ENCODE measurements at places on chromosomes 16 and 17.

GRCh38 chr17:59830007-59830630 lies 62.6 kb downstream of the TUBD1 start:
- no peak for DNase-seq

DNA sequence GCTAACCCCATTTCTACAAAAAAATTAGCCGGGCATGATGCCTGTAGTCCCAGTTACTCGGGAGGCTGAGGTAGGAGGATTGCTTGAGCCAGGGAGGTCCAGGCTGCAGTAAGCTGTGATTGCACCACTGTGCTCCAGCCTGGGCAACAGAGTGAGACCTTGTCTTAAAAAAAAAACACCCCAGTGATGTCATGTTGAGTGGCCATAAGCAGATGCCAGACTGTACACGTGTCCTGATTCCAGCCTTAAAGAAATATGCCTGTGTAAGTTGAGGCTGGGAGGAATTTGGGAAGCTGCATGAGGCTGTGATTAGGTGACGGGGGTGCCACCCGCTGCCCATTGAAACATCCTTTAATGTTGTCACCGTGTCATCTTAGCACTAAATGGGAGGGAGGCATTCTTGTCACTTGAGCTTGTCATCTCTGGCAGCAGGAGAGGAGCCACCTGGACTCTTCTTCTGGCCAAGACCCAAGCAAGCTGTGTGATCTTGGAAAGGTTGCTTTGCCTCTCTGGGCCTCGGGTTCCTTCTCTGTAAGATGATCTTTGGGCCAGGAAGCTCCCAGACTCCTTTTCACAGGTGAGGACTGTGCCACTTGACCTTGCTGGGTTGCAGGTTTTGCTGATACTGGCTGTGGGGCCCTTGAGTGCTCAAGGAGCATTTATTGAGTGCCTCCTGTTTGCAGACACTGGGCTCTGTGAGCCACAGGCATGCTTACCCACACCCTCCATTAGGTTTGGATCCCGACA lies 98.3 kb upstream of the CIBAR2 start:
- no peak for DNase-seq

GRCh38 chr16:72013888-72014581 lies 5.5 kb downstream of the DHODH start:
- DNase-seq: no peak

DNA sequence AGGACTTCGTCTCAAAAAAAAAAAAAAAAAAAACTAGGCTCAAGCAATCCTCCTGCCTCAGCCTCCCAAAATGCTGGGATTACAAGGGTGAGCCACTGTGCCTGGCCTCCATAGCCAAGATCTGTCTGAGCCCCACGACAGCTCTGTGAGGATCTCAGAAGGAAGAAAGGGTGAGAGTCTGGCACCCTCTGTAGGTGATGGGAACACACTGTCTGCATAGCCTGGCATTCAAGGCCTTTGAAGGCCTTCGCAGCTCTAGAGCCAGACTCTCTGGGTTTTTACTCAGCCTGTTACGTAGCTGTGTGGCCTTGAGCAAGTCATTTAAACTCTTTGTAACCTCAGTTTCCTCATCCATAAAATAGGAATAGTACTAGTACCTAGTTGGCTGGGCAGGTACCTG lies 6.3 kb upstream of the XPO6 start:
- no peak for DNase-seq

DNA sequence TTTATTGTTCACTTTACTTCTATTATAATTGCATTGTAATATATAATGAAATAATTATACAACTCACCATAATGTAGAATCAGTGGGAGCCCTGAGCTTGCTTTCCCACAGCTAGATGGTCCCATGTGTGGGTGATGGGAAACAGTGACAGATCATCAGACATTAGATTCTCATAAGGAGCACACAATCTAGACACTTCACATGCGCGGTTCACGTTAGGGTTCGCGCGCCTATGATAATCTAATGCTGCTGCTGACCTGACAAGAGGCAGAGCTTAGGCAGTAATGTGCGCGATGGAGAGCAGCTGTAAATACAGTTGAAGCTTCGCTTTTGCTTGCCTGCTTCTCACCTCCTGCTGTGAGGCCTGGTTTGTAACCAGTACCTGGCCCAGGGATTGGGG lies 40.2 kb downstream of the BCAS3 start:
- DNase-seq: no peak

GRCh38 chr17:73272906-73273218 lies 11.2 kb upstream of the CPSF4L start:
- no peak for DNase-seq

- DNase-seq: no peak
These were observed 818 bp downstream of the DPH1 start for GRCh38 chr17:2030779-2031163.

DNA sequence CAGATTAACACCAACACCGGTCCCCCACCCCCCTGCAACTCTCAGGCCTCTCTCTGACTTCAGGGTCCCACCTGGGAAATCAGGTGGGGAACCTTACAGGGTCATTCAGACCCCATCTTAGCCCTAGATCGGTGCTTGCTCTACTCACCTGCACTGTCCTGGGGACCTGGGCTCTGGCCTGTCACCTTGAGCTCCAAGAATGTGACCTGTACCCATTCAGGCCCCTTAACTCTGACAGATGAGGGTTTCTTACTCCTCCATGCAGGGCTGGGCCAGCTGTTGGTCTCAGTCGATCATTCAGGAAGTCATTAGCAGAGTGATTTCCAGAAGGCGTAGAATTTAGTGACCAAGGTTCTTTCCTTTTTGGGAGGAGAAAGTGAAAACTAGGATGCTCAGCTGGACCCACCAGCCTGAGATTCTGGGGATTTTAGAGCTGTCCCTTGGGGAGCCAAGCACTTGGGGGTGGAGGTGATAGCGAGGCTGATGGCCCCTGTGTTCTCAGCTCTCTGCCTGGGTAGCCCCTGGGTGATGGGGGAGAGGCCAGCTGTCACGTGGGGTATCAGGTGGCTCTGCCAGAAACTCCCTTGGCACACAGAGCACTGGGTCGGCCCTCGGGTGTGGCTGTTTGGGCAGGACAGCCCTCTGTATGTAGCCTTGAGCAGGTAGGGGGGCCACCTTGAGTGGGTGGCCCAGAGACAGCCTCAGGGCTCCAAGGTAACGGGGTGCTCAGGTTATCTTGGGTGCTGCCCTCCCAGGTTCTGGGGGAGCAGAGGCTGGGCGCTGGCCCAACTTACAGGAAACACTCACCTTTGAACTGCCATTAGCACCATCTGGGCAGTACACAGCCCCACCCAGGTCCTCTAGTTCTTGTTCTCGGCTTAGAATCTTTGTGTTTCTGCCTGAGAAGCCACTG lies 724 bp downstream of the MVP start:
- DNase-seq: no peak

DNA sequence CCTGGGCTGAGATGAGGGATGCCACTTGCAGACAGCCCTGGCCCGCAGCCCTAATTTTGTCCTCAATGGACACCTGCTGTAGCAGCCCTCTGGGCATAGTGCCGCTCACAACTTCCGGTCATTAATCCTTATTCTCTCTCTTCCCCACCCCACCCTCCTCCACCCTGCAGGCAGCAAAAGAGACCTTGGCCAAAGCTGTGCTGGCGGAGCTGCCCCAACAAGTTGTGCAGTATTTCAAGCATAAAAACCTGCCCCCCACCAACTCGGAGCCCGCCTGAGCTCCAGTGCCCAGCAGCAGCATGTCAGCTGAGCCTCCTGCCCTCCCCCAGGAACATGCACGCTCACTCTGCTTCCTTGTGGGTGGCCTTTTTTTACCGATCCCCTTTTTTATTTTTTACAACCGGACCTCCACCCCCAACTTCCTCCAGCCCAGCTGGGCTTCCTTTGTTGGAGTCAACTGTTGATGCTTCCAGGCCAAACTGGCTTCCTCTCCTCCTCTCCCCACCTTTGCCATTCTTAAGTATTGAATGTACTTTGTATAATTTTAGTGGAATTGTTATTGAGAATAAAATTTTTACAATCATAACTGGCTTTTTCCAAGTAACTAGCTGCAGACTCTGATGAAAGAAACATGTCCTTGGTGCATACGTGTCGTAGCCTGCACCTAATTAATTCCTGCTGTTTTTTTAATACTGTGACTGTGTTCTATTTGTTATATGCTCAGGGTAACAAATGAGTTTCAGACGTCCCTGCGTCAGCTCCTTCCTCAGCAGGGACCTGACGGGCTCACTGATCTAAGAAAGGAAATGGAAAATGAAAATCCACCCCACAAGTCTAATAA lies 38.2 kb downstream of the PSME3IP1 start:
- DNase-seq: no peak

GRCh38 chr17:32515677-32516383 lies 29.0 kb downstream of the CDK5R1 start:
- no peak for DNase-seq

- DNase-seq: no peak
These were observed 29.7 kb upstream of the ITGA3 start for GRCh38 chr17:50026046-50026675.

DNA sequence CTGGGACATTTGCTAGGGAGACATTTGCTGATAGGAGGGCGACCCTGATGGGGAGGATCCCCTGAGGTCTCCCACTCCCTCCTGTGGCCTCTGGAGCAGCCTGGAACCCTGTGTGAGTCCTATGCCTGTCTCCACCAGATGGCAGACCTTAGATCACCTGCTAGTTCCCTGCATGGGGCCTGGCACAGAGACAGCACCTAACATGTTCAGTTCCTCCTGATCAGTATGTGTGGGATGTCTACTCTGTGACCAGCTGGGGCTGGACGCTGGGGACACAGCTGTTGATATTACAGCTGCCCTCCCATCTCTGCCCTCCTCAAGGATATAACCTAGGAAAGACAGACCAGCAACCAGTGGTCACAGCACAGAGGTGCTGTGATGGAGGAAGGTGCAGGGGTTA lies 1.1 kb upstream of the ADCY7 start:
- DNase-seq: no peak

DNA sequence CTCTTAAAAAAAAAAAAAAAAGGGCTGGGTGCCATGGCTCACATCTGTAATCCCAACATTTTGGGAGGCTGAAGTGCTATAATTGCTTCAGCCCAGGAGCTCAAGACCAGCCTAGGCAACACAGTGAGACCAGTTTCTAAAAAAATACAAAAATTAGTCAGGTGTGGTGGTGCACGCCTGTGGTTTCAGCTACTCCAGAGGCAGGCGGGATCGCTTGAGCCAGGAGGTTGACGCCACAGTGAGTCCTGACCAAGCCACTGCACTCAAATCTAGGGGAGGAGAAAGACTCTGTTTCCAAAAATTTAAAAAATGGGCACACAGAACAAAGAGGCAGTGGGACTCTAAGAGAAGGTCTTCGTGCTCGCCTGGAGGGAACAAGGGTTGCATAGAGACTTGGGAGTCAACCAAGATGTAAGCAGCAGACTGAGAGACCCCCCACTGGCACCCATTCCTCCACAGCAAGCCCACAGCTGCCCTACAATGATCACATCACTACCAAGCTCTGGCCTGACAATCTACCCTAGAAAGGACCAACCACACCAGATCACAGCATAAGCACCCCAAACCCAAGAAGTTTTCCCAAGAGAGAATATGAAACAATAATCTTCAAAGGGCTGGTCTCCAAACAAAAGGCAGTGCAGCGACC lies 121.6 kb downstream of the ANKRD11 start:
- no peak for DNase-seq

- DNase-seq: no peak
These were observed 160.8 kb downstream of the CA10 start for GRCh38 chr17:51997723-51998122.

DNA sequence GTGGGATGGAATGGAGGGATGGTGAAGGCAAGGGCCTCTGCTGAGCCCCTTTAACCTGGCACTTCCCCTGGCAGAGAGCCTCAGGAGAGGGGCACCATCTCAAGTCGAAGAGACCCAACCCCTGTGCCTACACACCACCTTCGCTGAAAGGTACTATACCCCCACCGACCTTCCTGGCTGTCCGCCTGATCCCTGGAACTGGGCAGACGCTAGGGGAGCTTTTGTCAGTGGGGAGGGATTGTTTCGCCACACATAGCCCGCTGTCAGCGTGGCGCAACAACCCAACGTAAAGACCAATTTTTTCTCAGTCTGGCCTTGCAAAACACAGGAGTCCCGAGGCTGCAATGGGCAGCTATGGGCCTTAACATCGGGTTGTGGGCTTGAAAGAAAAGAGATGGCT lies 3.1 kb downstream of the PPP1R1B start:
- no peak for DNase-seq

DNA sequence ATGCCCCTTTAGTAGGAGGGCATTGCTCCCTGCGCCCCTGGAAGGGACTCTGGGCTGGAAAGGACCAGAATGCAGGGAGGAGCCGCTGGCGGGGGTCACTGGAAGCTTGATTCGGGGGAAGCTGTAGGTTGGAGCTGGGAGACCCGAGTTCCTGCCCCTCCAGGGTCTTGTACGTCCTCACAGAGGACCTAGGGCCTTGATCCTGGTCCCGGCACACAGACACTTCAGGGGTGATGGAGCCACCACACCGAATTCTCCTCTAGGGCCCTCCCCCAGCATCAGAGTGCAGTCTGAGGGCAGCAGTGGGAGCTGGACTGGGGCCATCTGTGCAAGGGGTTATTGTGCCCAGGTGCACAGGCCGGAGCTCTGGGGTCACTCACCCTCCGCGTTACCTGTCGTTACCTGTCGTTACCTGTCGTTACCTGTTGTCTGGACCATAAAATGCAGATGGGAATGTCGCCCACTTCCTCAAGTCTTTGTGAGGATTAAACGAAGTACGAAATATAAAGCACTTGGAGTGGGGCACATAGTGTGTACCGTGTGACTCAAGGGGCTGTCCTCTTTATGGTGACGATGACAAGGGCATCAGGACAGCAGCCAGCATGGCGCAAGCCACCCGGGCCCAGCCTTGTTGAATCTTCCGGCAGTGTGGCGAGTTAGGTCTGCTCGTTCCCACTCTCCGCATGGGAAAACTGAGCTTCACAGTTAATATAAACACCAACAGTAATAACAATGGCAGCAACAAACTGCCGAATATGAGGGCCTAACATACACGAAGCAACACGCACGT lies 48.6 kb downstream of the CMIP start:
- DNase-seq: no peak

GRCh38 chr16:14036889-14037288 lies 34.2 kb upstream of the MRTFB start:
- no peak for DNase-seq

- DNase-seq: no peak
These were observed 439.2 kb upstream of the MAF start for GRCh38 chr16:80039777-80040176.

DNA sequence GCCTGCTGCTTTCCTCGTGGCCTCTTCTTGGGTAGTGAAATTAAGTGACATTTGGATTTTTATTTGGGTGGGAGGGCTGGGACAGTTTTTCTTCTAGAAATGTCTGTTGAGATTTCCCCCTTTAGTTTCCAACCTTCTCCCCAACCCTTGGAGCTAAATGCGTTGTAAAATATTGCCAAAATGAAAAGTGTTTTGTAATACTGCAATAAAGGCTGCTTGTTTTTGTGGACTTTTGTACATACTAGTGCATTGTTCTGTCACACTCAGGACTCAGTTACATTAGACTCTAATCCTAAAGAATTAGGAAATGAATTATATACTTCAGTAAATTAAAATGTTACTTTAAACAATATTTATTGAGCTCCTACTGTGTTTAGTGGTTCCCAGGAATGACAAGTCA lies 21.7 kb downstream of the HEATR9 start:
- DNase-seq: no peak

Data from astrocyte of the cerebellum (primary cell).